ENCODE measurements at places on chromosomes 12 and 14. TPM values are rescaled to one million over a fixed set of nuclear protein-coding genes. Genes with fewer than 3 reads are reported as not detected.

DNA sequence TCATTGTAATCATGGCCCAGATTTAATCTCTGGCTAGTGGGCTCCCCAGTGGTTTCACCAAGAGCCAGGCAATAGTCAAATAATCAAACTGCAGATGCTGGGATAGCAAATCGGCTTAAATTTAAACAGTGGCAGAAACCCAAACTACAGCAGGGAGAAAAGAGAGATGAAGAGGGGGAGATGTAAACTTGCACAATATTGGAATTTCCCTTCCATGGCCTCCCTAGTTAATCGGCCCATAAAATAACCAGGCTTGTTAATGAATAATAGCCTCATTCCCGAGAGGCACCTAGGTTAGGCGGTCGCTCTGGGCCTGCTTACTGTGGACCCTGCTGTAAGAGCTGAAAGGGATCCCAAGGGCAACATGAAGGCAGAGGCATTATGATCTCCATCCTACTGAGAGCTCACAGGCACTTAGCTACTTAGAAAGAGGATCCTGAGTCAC, 116.2 kb downstream of the NUAK1 start:
- DNase-seq = no peak

- peak; percentile 27 for DNase-seq
Measured at GRCh38 chr14:105248368-105249181, at the start of gene BTBD6. Gene BTBD6, plus strand, starts transcription at chr14:105248533. Its CDS starts 179 bp downstream, at chr14:105248712.

The APOLD1 gene
- 8.7 TPM for polyA plus RNA-seq

DNA sequence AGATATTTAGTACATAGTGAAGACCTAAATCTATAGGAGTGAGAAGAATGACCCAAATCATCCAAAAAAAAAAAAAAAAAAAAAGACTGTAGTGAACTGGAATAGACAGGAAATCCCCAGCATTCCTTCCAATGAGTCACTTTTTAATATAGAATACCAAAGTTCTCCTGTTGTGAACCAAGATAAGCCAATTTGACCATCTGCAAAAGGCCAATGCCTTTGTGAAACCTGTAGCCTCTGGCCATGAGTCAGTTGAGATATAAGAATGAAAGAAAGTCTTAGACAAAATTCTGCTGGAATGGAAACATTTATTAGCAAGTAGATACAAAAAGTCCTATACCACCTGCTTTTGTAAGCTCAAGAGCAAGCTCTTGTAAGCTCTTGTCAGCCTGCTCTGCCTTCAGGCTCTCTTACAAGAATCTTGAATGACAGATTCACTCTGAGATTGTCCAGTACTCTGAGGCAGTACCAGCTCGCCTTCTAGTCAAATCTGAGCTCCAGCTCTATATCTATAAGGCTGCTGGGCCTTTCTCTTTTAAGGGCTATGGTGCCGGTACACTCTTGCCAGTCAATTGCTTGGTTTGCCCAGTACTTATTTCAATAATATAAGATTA, 243.0 kb upstream of the TMTC1 start:
- DNase-seq = peak; percentile 44

DNA sequence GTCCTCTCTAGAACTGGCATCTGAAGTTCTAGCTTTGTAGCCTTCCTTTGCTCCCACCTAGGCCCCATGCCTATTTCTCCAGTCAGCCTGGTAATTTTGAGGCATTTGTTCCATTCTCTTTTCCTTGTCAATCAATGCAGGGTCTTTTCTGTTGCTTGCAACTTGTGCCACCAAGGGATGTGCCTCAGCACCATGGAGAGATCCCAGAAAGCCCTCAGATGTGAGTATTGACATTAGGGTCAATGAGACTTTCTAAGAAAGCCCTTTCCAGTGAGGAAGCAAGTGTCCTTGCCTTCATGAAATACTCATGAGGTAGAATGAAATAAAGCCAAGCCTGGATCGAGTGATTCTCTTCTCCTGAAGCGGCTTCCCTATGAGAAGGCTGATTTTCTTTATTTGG, 213.9 kb downstream of the SLC15A4 start:
- no peak for DNase-seq

- no peak for DNase-seq
Measured at GRCh38 chr12:89732522-89732921, 23.9 kb upstream of the ATP2B1 start.

- no peak for DNase-seq
Measured at GRCh38 chr14:41663473-41663850, 56.8 kb downstream of the LRFN5 start.

- no peak for DNase-seq
Measured at GRCh38 chr12:102095677-102096263, 24.1 kb downstream of the NUP37 start.

The LRRIQ1 gene
- not detected for polyA plus RNA-seq

The TAS2R14 gene
- polyA plus RNA-seq = 1.3 TPM

- DNase-seq = no peak
Measured at GRCh38 chr12:115174920-115175319, 490.9 kb upstream of the TBX3 start.

The IL31 gene
- polyA plus RNA-seq = not detected

The SLC10A1 gene
- not detected for polyA plus RNA-seq

- no peak for DNase-seq
Measured at GRCh38 chr14:51337520-51337919, 97.5 kb downstream of the TMX1 start.

- DNase-seq = no peak
Measured at GRCh38 chr12:54040648-54041047, 7.8 kb downstream of the HOXC5 start.

DNA sequence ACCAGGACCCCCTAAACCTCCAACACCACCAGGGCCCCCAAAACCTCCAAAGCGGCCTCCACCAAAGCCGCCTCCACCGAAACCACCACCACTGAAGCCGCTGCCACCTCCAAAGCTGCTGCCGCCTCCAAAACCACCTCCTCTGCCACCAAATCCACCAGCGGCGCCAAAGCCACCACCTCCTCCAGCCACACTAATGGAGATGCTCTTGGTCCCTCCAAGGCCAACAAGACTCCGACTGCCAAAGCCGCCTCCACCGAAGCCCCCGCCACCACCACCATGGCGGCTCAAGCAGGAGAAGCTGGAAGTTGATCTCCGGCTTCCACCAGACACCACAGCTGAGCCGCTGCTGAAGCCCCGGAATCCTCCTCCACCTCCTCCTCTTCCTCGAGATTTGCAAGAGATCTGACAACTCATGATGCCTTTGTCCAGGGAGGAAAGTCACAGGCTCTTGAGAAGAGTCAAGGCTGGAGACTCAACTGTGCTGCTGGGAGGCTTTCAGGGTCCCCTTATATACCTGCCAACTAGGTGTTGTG, at the start of gene KRT2:
Gene KRT2, minus strand, starts transcription at position 486 of the 536 bp plus-strand sequence. Its CDS starts 69 bp downstream, at position 417.
- no peak for DNase-seq

DNA sequence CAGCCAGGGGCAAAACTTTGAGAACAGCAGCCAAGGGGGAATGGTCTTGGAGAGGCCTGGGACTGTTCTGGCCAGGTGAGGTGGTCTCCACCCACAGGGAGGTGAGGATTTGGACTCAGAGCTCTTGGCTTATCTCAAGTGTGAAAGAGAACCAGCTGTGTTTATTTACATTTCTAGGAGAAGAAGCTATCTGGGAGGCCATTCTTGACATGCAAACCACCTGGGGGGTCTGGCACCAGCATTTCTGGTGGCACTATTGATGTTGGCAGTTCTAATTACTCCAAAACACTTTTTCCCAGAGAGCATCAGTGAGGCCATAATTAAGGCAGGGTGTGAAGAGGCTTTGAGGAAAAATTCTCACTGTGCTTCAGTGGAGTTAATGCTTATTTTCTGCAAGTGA, 95.1 kb downstream of the CAND1 start:
- DNase-seq = no peak

GRCh38 chr14:54537651-54538050, 27.9 kb downstream of the CGRRF1 start:
- DNase-seq = no peak

The SIX1 gene
- 3.2 TPM for polyA plus RNA-seq

- DNase-seq = no peak
Measured at GRCh38 chr14:82223276-82223675, 689.6 kb upstream of the SEL1L start.

DNA sequence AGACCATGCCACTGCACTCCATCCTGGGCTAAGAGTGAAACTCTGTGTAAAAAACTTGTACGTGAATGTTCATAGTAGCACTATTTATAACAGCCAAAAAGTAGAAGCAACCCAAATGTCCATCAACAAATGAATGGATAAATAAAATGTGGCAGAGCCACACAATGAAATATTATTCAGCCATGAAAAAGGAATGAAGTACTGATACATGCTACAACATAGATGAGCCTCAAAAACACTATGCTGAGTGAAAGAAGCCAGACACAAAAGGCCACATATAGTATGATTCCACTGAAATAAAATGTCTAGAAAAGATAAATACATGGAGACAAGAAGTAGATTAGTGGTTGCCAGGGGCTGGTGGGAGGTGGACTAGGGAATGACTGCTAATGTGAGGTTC, 72.8 kb downstream of the KSR2 start:
- no peak for DNase-seq

- no peak for DNase-seq
Measured at GRCh38 chr14:66701813-66702212, 193.9 kb downstream of the GPHN start.

Measured in BJ (cell line).